SK-MEL-5 (cell line): ENCODE measurements at places on chromosomes 5 and 9. TPM values are rescaled to one million over a fixed set of nuclear protein-coding genes. Genes with fewer than 3 reads are reported as not detected.
A peak's percentile ranks its signal among the peaks of the same experiment; 100 is the strongest.

The FCN2 gene
- total RNA-seq: not detected in 2 replicates

The CARD6 gene
- total RNA-seq: 4.0 and 4.8 TPM in 2 replicates

The TRPM6 gene
- 0.03 and 0.16 TPM in 2 replicates for total RNA-seq

- no peak for DNase-seq
These were observed 1014.0 kb upstream of the SEMA6A start for GRCh38 chr5:117588611-117589010.

DNA sequence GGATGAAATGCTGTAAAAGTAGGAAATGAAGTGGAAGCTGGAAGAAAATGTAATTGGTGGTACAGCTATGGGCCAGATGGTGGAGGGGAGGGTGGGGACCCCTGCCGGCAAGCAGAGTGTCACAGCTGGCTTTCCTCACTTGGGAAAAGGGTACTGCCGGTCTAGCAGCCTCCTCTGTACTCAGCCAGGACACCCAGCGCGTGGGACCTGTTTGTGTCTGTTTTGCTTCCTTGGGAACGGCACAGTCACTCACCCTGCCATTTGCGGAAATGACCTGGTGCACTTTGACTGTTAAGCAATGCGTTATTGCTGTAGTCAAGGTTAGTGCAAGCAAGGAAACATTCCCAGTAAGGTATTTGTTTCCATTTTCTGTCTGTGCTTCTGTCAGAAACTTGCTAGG, 10.1 kb downstream of the TMEM252 start:
- DNase-seq: no peak

- no peak for DNase-seq
These were observed 385.8 kb downstream of the EFNA5 start for GRCh38 chr5:107284822-107285525.

GRCh38 chr9:107674721-107675277, 185.2 kb upstream of the KLF4 start:
- no peak for DNase-seq

- no peak for DNase-seq
These were observed 10.4 kb upstream of the WNK2 start for GRCh38 chr9:93173365-93174051.

DNA sequence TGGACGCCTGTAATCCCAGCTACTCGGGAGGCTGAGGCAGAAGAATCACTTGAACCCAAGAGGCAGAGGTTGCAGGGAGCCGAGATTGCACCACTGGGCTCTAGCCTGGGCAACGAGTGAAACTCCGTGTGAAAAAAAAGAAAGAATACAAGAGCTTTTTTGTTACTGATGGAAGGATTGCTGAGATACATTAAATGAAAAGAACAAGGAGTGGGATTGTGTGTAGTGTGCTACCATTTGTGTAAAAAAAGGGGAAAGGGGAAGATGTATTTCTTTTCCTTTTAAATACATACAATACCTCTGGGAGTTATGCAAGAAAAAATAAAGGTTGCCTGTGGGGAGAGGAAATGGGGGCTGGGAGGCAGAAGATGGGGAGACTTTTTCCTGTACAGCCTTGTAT, 14.7 kb upstream of the GARNL3 start:
- DNase-seq: peak; percentile 83

DNA sequence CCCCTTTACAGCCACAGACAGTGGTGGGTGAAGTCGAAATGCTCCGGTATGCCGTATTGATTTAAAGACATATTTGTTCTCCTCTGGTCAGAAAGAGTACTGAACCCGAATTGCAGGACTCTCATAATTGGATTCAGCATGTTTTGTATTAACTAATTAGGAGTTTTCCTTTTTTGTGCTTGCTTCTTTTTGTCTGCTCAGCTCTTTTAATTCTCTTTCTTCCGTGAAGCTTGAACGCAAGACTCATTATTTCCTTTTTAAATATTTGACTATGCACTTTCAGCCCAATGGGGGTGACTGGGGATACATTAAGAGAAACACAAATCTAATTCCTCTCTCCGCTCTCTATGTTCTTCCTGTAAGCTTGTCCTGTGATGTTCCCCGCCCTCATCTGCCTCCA, 246.6 kb upstream of the IRX2 start:
- DNase-seq: no peak

DNA sequence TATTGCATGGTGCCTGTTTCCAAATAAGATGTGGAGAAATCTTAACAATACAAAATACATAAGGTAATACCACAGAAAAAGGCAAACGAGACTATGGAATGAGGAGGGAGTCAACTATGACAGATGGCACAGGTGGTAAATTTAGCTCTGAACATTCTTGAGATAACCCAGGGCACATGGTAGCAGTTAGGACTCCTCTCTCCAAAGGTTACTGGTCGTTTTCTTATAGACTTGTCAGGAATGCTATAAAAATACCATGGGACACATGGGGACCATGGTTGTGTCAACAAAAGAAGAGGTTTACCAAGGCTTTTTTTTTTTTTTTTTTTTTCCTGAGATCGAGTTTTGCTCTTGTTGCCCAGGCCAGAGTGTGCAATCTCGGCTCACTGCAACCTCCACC, 209.4 kb upstream of the RFX3 start:
- no peak for DNase-seq

DNA sequence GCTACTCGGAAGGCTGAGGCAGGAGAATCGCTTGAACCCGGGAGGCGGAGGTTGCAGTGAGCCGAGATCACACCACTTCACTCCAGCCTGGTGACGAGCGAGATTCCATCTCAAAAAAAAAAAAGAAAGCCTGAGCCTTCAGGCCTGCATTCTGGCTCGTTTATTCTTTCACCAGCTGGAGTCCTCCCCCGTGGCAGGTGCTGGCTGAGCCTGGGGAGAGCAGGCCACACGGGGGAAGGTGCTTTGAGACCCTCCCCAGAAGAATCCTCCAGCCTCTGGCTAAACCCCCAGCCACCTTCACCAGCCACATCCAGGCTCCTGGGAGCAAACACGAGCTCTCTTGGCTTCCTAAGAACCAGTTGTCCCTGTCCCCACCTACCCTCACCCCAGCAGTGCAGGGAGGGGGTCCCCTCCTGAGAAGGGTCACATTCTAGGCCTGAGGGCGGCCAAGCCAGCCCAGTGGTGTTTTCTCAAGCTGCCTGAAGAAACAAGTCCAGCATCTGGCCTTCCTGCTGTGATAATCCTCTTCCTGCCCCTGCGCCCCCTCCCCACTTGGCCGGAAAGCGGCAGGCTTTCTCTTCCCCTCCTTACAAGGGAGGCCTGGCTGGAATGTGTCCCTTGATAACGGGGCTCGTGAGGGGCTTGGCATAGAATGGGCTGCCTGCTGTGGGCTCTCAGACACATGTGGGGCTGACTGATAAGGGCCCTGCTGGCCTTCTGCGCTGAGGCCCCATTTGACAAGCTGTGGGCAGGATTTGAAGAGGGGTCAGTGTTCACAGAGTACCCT, 41.5 kb downstream of the PLPP7 start:
- DNase-seq: no peak

GRCh38 chr5:98031496-98031895, 742.0 kb upstream of the RGMB start:
- no peak for DNase-seq

GRCh38 chr5:167261309-167262100, 1029.9 kb upstream of the WWC1 start:
- peak; percentile 53 for DNase-seq
